ENCODE measurements at places on chromosomes 5 and 9.

GRCh38 chr5:6397536-6398269 lies 19.4 kb upstream of the MED10 start:
- no peak for DNase-seq

- DNase-seq = no peak
Observed at GRCh38 chr5:171575386-171575785, 155.9 kb downstream of the FGF18 start.

- DNase-seq = no peak
Observed at GRCh38 chr9:110847671-110848070, 179.1 kb downstream of the MUSK start.

GRCh38 chr5:143205883-143206195 lies 197.6 kb downstream of the NR3C1 start:
- no peak for DNase-seq

- DNase-seq = peak; percentile 16
Observed at GRCh38 chr9:113215132-113215531, 5.9 kb downstream of the FKBP15 start.

DNA sequence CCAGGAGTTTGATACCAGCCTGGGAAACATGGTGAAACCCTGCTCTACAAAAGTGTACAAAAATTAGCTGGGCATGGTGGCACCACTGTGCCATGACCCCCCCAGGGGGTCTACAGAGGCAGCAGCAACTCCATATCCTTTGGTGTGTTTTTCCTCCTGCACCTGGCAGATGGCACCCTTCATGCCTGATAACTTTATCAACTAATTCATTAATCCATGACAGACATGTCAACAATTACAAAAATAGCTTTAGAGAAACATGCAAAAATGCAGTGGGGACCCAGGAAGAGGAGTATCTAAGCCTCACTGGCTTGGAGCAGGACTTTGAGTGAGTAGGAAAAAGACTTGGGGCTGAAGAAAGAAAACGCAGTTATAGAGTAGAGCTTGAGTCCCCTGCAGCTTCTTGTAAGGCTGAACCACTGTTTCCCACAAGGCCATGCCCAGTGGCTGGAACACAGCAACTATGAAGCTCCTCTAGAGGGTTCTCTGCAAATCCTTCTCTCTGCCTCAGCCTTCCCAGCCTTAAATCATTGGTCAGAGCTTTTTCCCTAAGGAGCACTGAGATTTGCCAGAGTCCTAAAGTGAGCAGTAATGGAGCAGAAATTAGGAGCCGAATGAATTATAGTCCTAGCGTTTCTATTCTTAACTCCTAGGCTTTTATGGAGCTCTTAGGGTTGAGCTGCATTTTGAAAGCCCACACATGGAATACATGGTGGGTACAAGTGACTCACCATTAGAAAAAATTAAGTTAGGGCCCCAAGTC lies 25.5 kb upstream of the B4GALT1 start:
- no peak for DNase-seq

DNA sequence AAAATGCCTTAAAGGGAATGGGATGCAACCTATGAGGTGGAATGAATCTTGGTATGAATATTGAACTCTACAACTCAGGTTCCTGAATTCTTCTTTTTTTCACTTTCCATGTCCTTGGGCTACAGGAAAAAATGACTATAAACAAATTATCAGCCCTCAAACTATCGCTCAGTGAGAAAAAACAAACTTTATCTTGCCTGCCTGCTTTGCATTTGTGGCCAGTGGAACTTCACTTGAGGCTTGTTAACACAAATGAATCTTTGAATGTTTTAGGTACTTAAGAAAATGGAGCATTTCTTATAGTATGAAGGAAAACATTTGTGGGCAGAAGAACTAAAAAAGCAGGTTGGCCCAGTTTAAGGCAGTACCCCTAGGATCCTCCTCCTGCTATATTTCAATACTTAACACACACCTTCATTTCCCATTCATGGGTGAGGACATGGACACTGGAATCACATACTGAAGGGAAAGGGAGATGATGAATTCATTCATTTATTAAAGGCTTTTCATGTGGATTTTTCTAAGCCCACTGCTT lies 34.1 kb downstream of the ELOVL7 start:
- no peak for DNase-seq

GRCh38 chr5:77645158-77645994 lies 6.9 kb upstream of the OTP start:
- peak; percentile 29 for DNase-seq

- DNase-seq = no peak
Observed at GRCh38 chr9:4259489-4259888, 40.4 kb downstream of the GLIS3 start.

DNA sequence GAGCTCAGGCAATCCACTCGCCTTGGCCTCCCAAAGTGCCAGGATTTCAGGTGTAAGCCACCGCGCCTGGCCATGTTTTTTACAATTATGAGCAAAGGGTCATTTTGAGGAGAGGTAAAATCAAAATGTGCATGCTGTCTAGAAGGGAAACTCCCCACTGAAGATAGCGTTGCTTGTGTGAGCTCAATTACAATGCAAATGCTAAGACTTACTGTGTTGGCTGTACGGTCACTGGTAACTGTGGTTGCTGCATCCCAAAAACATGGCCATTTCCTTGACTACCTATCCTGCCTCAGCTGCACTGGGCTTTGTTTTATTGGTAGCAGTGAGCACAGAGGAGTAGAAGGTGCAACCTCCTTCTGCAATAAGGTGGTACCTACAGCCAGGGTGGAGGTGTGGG lies 77.4 kb upstream of the SPATA31E1 start:
- no peak for DNase-seq

DNA sequence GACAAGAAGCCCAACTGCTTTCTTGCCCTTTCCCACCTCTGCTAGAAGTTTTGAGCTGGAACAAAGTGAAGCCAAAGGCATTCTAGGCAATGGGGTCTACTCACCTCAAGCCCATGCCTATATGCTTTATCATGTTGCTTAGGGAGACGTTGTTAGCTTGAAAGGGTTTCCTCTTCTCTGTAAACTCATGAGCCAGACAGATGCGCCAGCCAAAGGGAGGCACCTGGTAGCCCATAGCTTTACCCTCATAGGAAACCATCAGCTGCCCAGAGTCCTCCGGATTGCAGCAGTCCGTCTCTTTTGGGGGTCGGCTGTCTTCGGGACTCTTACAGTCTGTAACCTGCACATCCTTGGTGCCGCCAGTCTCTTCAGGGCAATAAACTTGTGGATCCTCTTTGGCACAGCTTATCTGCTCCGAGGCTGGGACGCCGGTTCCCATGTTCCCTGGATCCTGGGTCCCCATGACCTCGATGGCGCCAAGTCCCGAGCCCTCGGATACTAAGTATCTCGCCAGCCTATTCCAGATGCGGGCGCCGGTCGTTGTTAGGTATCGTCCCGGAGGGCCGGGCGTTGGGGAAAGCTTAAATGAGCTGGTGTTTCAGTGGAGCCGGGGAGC lies 678 bp downstream of the GBA2 start:
- DNase-seq = no peak
